ENCODE measurements at places on chromosomes 1 and 21.

GRCh38 chr1:16165073-16165364 lies 9.2 kb upstream of the EPHA2 start:
- DNase-seq: no peak

GRCh38 chr1:4517186-4517954 lies 137.0 kb upstream of the AJAP1 start:
- no peak for DNase-seq

DNA sequence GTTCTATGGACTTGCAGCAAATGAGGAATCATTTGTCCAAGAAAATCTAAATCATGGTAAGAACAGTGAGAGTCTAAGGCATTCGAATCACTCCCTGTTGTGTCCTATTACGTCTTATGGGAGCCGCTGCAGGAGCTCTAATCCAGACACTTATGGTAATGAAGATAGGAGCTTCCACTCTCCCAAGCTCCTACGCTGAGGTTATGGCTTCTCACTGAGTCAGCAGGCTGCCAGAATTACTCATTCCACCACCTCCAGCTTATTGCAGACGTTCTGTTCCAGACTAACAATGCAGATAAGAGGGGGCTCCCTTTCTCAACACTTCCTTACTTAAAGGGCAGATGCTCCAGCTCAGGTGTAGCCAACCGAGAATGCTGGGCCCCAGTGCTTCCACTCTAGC lies 212.6 kb downstream of the GREM2 start:
- DNase-seq: no peak

DNA sequence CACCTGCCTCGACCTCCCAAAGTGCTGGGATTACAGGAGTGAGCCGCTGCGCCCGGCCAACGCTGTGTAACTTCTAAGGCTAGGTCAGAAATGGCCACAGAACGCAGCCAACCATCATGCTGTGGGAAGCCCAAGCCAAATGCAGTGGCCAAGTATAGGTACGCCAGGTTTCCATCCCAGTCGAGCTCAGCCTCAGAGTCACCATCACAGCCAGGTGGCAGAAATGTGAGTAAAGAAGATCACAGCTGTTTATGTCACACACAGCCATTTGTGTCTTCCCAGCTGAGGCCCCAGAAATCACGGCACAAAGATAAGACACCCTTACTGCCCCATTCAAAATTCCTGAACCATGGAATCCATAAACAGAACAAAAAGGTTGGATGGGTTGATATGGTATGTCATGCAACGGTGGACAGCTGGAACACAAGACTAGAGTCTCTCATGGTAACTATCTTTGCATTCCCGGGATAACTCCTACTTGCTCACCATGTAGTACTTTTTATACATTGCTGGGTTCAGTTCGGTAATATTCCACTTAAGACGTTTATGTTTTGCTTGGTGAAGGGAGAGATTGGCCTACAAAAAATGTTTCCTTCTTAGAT lies 84.3 kb downstream of the SLC45A1 start:
- DNase-seq: no peak

GRCh38 chr1:3734602-3735001 lies 17.6 kb upstream of the CCDC27 start:
- DNase-seq: no peak

DNA sequence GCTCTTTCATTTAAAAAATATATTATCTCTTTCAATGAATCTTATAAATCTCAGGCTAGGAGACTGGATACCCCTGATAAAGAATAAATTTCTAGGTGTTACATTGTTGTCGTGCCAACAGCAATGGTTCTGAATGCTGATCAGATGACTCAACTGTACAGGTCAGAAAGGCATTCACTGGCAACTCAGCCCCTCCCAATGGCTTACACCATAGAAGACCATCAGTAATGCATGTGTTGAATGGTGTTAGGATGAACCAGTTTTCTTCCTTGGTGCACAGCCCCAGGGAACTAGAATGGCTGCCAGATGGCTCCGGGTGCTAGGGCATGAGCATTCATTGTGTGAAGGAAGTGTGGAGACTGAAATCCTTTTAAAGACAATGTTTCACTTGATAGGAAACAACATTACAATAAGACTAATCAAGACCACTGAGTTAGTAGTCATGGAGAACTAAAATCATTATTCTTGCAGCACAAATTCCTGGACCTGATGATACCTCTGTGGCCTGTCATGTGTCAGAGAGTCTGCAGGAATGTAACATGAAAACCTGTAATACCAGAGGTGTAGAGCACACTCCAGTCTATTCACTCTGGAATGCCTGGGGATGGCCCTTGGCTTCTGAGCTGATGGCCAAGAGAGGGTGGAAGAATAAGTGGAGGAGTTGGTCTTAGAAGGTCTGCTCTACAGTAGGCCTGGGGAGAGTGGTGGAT lies 187.7 kb upstream of the LMO4 start:
- DNase-seq: no peak

- DNase-seq: no peak
Measured at GRCh38 chr1:79478728-79479373, 472.3 kb upstream of the ADGRL4 start.

- DNase-seq: peak; percentile 20
Measured at GRCh38 chr1:160251687-160252526, 10.4 kb downstream of the DCAF8 start.

GRCh38 chr1:184574588-184574987 lies 180.1 kb downstream of the EDEM3 start:
- no peak for DNase-seq

GRCh38 chr1:28519946-28520725 lies 14.3 kb downstream of the RCC1 start:
- DNase-seq: no peak

DNA sequence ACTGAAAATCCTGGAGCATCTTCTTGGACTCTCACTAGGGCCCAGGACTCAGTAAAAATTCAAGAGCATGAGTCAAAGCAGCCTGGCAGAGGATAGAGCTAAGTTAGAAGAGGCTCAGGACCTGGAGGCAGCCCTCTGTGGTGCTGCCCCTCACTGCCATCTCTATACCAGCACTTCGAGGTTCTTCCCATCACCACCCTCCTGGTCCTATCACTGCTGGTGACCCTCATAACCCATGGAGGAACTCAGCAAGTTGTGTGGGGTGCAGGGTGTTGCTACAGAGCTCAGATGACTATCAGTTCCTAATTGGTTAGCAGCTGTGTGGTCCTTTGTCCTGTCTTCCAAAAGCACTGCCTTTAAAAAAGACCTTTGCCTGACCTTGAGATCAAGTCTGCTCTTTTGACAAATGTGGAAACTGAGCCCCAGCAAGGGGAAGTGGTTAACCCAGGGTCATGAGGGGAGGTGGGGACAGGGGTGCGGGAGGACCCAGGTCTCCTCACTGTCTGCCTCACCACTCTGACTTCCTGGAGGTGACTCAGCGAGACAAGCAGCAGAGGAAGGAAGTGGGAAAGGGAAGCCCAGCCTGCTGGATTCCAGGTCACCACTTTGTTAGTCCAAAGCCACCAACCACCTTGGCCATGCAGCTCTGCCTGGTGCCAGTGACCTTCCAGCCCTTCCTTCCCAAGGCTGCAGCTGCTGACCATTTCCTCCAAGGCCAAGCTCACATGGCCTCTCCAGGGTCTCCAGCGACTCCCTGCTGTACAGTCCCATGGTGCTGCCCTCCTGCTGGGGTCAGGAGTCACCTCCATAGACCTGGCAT lies 199.4 kb upstream of the EDN2 start:
- DNase-seq: no peak

- no peak for DNase-seq
Measured at GRCh38 chr21:25670726-25671125, 31.7 kb downstream of the JAM2 start.

DNA sequence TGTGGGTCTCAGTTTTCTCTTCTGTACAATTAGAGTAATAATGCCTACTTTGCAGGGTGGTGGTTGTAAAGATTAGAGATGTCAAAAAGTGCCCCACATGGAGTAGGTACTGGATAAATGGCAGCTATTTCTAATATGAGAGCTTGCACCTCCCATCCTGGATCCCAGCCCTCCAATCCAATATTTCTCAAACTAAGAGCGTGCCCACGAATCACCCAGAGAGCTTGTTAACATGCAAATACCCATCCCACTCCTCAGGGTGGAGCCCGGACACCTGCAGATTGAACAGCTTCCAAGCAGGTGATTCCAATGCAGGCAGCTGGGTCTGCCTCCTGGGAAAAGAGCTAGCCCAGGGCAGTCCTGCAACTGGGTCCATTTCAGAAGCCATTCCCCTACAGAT lies 33.0 kb downstream of the LRRN2 start:
- DNase-seq: no peak

- no peak for DNase-seq
Measured at GRCh38 chr1:234915924-234916675, 212.5 kb downstream of the TOMM20 start.

GRCh38 chr21:37862536-37862935 lies 53.7 kb downstream of the KCNJ6 start:
- DNase-seq: no peak

DNA sequence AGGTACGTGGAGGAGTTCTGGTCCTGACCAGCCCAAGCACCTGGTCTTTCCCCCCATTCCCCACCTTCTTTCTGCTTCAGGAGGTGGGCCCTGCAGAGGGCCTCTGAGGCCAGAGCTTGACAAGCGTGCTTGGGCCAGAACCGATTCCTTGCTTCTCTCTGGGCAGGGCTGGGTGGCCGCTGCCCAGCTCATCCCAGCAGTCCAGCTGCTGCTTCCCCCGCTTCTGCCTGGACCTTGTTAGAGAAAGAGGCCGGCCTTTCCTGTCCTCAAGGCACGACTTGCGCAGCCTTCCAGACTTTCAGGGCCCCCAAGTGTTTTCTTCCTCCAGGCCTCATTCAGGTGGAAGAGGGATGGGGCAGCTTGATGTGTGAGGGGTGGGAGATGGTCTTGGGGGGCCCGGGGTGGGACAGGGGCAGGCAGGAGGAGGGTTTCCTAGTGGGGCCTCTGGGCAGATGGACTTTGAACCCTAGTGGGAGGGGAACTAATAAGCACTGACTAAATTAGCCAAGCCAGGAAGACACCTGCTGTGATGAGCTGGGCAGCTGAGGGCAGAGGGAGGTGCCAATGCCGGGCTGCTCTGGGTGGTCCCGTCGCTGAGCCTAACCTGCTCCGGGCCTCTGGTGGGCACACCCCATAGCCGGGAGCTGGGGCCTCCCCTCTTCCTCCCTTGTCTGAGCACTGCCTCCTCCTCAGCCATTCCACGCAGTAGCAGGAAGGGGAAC lies 36.5 kb downstream of the ARHGEF10L start:
- no peak for DNase-seq

DNA sequence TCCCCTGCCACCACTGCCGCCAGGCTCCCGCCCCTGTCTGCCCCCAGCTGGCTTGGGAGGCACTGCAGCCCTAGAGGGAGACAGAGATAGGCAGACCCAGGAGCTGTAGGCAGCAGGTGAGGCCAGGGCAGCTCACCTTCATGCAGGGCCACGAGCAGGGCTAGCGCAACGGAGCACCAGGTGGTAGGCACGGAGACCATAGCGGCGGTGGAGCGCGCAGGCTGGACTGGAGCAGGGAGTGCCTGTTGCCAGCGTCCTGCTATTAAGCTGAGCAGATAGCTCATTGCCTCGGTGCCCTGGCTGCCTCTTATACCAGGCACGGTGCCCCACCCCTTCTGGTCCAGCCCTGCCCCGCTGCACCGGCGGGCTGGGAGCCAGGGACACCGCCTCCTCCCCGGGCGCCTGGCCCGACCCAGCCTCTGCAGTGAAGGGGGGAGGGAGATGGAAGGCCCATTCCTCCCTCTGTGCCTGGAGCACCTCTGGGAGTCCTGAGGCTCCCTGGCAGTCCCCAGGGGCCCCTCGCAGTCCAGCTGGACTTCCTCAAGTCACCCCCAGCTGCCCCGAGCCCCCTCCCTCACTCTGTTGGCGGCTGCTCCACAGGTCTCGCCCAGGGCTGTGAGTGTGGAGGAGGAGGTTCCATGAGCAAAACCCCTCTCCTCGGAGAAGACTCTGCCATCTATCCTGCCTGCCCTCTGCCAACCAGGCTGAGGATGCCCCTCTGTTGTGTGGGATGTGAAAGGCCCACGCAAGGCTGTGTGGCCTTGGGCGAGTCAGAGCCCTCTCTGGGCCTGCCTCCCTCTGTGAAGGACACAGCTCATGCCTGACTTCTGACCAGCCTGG lies at the start of gene EDN2:
Gene EDN2, minus strand, starts transcription at position 282 of the 840 bp plus-strand sequence. Its CDS starts 82 bp downstream, at position 200.
- no peak for DNase-seq

DNA sequence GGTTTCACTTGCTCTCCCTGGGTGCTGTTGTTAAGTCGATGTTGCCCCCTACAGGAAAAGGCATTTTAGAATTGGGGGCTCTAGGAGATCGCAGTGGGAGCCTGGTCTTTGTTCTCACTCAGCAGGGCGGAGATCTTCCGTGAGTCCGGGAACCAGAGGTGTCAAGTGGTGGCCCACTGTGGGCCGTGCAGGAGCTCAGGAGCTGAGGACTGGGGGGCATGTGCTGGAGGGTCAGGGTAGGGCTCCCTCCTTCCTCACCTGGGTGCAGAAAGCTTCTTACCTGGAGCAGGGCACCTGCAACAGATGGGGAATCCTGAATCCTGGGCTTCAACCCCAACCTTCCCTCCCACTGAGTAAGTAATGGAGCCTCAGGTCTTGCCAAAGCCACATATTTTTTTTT lies 392.7 kb downstream of the NPHP4 start:
- no peak for DNase-seq

DNA sequence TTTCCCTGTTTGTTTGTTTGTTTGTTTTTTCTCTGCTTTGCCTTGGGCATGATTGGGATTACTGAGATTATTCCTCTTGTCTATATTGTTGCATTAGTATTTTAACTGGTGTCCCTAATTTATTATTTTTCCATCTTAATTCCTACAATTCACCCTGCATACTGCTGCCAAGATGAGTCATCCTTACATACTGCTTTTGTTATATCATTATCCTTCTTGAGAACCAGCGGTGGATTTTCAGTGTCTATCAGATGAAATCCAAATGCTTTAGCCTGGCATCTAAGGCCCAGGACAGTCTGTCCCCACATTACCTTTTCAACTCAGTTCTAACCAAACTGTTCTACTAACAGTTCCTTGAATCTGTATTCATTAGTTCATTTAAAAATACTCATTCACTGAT lies 101.7 kb downstream of the OLFML2B start:
- no peak for DNase-seq

DNA sequence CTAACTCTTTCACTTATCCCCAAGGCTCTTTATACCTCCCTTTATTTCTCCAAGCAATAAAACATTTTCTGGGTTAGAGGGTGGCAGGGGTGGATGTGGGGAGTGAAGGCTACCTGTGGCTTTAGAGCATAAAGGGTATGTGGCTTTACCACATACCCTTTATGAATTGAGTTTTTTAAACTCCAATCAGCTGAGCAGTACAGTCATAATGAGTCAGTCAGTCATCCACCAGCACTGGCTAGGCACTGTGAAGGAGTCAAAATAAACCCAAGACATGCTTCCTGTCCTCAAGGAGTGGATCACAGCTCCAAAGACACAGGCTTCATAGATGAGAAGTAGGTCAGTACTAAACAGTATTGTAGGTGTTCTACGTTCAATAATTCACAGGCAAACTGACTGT lies 2.6 kb upstream of the TDRD10 start:
- DNase-seq: no peak

- no peak for DNase-seq
Measured at GRCh38 chr1:229645324-229645993, 19.4 kb downstream of the URB2 start.

- DNase-seq: no peak
Measured at GRCh38 chr1:212295579-212295978, 10.4 kb downstream of the PPP2R5A start.

DNA sequence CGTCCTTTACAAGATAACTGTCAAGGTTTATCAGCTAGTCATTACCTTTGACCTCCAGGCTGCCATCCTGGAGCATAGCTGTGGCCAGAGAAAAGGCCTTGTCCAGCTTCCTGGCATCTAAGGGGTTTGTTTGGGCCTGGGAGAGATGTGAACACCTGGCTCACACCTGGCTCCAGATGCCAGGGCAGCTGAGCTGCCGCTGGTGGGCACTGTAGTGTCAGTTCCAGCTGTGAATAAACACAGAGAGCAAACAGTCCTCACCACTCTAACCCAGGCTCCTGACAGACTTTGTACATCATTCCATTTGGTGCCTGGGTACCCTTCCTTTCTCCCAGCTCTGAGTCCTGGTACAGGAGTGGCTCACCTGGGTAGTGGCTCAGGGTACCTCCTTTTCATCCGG lies 14.3 kb upstream of the KCNA10 start:
- DNase-seq: no peak
